Endothelial cell (in vitro differentiated cells): ENCODE measurements at places on chromosomes 7 and 10. TPM values are rescaled to one million over a fixed set of nuclear protein-coding genes. Genes with fewer than 3 reads are reported as not detected.

- H3K4me1 ChIP-seq: no peaks in the 10 kb centered on the region
- DNase-seq: no peak
- H3K27ac ChIP-seq: no peak overlapping the region
Measured at GRCh38 chr10:133464582-133465031, 10.9 kb downstream of the SCART1 start.

- no peak overlapping the region for H3K4me3 ChIP-seq
- peaks cover 5% of the 10 kb centered on the region for H3K27me3 ChIP-seq
- H3K4me1 ChIP-seq: peaks cover 6% of the 10 kb centered on the region
- peaks cover under 1% of the 10 kb centered on the region for H3K36me3 ChIP-seq
Measured at GRCh38 chr7:2445898-2446555, 30.2 kb downstream of the GRIFIN start.

DNA sequence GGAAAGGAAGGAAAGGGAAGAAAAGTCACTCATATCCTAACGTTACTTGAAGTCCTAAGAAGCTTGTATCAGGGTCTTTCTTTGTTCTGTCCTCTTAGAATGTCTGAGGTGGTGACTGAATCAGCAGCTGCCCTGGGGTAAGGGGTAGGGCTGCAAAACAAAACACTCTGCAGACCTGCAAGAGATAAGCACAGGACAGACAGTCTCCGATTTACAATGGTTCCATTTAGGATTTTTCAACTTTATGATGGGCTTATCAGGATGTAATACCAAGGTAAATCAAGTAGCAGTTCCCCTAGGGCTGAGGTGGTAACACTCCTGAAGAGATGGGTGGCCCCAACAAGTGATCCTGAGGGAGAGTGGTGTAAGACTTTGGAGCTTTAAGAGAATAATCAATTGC is 16.5 kb downstream of the KDM7A start:
- H3K36me3 ChIP-seq: no peaks in the 10 kb centered on the region
- H3K27me3 ChIP-seq: no peaks in the 10 kb centered on the region
- H3K4me1 ChIP-seq: peaks cover 21% of the 10 kb centered on the region
- H3K4me3 ChIP-seq: no peak overlapping the region
- no peak overlapping the region for H3K27ac ChIP-seq

The CALN1 gene
- total RNA-seq: 1.4 TPM
